ENCODE measurements at places on chromosomes 2 and 18. TPM values are rescaled to one million over a fixed set of nuclear protein-coding genes. Genes with fewer than 3 reads are reported as not detected.

Gene XDH
- 4.6 TPM for total RNA-seq

Gene OTX1
- not detected for total RNA-seq

Gene GALNT5
- total RNA-seq = 11.7 TPM

Gene CD226
- total RNA-seq = 2.9 TPM

Gene DSC2
- 12.6 TPM for total RNA-seq
